T-cell (primary cell): ENCODE measurements at places on chromosomes 7 and 10.
A peak's percentile ranks its signal among the peaks of the same experiment; 100 is the strongest.

DNA sequence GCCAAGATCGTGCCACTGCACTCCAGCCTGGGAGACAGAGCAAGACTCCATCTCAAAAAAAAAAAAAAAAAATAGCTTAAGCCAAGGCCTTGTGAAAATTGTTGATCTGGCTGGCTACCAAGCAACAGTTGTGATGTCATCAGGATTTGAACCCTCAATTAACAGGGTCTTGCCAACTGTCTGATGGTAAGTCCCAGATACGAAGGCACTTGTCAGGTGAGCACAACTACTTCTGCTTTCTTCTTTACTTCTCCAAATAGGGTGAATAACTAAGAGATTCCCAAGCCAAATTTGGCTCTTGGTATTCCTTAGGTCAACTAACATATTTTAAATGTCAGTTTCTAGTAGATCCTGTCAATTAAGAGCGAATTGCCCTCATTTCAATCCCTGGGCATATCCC, 47.4 kb downstream of the ANKRD61 start:
- no peak for DNase-seq

GRCh38 chr7:33395340-33395739, 266.0 kb downstream of the BBS9 start:
- no peak for DNase-seq

GRCh38 chr10:95693071-95693667, 558 bp downstream of the TCTN3 start:
- DNase-seq = no peak

DNA sequence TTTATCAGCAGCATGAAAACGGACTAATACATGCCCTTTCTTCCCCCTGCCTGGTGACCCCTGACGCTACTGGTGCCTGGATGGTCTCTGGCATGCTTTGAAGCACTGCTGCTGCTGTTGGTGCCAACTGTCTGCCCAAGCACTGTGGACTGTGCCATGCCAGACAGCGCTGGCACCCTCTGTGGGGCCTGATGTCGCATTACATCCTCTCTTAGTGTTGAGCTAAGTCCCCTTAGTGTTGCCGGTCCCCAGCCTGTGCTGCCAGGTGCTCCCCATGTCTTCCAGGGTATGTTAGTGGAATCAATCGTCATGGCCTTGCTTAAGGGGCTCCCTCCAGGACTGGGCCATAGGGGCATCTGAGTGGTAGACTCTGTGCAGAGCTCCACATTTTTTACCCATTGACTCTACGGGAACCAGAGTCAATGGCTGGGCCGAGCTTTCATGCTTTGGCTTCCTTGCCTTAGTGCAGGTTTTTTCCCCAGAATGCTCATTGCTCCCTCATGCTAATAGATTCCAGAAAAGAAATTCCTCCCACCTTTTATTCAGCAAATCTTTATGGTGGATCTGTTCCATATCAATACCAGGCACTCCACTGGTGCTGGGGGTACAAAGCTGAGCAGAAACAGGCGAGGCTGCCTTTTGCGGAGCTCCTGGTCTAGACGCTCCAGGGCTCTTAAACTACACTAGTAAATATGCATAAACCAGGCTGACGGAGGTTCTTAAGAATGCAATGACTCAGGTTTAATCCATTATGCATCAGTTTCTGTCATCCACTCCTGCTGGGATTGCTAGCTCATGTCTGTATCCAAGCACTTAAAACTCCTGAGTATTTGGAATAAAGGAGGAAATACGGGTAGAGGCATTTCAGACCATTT, 21.8 kb upstream of the MRC1 start:
- DNase-seq = no peak

- no peak for DNase-seq
These were observed 471.2 kb downstream of the GLRX3 start for GRCh38 chr10:130607366-130607765.

GRCh38 chr7:25954395-25954794, 197.6 kb upstream of the NFE2L3 start:
- no peak for DNase-seq

DNA sequence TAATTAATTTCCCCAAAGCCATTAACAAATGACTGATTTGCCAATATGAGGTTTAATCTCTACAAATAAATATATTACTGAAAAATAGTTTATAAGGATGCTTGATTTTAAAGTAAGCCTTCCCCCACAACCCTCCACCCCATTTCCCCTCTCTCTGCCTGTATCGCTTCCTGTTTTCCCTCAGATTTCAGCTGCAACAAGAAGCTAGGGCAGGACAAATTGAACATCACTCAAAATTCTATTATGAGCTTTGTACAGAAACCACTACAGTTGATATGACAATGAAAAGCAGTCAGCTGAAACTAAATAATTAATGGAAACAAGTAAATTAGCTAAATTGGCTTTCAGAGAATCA, 109.0 kb upstream of the SP4 start:
- DNase-seq = no peak

GRCh38 chr10:16944402-16944801, 127.2 kb upstream of the RSU1 start:
- no peak for DNase-seq

- no peak for DNase-seq
These were observed 115.5 kb upstream of the DKK1 start for GRCh38 chr10:52198540-52198939.

GRCh38 chr7:17340655-17341054, 42.2 kb downstream of the AHR start:
- no peak for DNase-seq

GRCh38 chr7:6320791-6321190, 48.4 kb upstream of the CYTH3 start:
- no peak for DNase-seq

DNA sequence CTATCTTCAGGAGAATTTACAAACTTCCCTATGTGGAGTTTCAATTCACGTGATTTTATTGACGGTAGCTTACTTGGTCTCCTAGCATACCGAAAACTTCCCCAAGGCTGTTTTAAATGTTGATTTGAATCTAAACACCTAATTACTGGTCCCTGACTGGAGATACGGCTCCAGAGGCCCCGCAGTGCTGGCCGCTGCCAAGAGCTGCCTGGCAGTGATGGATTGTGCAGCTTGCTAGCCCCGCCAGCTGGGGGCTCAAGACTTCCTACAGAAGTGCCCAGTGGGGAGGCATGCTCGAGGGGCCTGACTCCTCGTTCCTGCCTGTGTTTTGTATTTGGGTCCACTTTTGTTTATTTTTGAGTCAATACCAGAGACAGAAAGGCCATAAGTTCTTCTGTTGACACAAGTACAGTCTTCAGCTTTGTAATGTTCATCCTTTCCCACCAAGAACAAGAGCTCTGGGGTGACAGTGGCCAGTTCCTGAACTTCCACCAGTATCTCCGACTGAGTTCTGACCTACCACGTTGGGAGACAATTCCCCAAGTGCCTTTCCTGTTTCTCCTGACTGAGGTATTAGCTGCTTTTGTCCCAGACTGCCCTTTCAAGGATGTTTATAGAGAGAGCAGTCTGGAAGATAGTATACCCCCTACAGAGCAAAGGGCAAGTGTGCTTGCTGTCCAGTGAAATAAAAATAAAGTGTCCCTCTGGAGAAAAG, 80.7 kb upstream of the CXCL12 start:
- DNase-seq = no peak

- DNase-seq = no peak
These were observed 51.4 kb downstream of the RBM20 start for GRCh38 chr10:110695539-110695886.

DNA sequence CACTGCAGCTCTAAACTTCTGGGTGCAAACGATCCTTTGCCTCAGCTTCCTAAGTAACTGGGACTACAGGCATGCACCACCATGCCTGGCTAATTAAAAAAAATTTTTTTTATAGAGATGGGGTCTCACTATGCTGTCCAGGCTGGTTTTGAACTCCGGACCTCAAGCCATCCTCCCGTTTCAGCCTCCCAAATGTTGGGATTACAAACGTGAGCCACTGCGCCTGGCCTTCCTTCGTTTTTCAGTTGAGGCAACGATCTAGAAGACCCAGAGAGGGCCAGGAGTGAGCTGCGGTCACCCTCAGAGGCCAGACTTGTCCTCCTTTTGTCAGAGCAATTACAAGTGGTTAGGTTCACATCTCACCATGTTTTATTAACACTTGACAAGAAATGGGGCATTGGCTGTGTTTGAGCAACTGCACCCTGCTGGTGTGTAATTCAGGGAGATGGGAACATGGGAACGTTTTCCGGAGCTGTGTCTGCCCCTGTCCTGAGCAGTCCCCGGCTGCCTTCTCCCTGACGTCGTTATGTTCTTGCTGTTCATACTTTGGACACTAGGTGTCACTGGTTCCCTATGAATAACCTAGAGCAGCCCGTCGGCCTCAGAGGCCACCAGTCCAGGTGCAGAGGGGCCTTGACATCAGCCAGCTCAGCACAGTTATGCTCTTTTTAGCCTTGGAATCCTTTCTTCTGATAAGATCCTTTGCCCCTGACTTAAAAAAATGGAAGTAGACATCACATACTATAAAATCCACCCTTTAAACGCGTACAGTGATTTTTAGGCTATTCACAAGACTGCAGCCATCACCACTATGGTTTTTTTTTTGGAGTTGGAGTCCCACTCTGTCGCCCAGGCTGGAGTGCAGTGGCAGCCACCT, 375.0 kb downstream of the TYW1 start:
- DNase-seq = peak; percentile 57
